Adrenal gland (tissue), 19 donors: ENCODE measurements at places on chromosomes 6 and 20. TPM values are rescaled to one million over a fixed set of nuclear protein-coding genes. Genes with fewer than 3 reads are reported as not detected.

DNA sequence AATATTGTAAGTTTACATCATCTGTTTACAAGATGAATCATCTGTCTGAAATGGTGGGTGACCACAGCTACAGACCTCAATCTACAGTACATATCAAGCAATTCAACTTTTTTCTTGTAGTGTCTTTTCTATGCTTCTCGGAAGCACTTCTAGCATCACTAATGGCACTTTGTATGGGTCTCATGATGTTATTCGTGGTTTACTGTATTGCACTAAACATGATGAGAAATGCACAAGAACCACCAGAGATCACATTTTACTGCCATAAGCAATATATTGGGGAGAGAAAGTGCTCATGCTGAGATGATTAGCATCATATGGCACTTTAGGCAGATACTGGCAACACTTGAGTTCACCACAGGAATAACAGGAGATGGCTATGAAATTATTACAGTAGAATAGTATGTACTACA, 15.4 kb upstream of the BTBD3 start:
- peaks cover 9% of the 10 kb centered on the region for H3K4me1 ChIP-seq
- no peak for DNase-seq

GRCh38 chr20:47701612-47702011, 83.7 kb downstream of the SULF2 start:
- H3K4me3 ChIP-seq = no peak overlapping the region
- no peak for DNase-seq

DNA sequence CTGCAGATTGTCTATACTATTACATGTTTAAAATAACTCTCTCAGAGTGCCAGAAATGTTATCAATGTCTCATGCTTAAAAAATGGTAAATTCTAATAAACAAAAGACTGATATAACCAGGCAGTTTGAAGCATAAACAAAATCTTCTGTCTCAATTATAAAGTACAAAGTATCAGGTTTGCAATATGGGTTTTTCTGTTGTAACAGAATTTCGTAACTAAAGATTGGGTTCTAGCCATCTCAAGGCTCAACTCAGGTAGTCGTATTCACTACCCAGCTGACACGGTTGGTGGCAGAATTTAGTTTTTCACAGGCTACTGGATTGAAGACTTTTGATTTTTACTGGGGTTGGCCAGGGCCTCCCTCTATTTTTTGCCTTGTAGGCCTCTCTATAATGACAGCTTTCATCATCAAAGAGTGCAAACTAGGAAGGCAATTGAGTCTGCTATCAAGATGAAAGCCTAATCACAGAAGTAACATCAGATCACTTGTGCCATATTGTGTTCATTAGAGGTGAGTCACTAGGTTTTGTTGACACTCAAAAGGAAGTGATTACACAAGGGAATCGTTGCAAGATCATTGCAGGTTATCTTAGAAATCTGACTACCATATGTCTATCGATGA, 3.6 kb downstream of the CYP39A1 start:
- no peak overlapping the region for H3K4me3 ChIP-seq
- no peaks in the 10 kb centered on the region for H3K27me3 ChIP-seq
- no peaks in the 10 kb centered on the region for H3K36me3 ChIP-seq
- DNase-seq = no peak
- H3K27ac ChIP-seq = no peak overlapping the region

DNA sequence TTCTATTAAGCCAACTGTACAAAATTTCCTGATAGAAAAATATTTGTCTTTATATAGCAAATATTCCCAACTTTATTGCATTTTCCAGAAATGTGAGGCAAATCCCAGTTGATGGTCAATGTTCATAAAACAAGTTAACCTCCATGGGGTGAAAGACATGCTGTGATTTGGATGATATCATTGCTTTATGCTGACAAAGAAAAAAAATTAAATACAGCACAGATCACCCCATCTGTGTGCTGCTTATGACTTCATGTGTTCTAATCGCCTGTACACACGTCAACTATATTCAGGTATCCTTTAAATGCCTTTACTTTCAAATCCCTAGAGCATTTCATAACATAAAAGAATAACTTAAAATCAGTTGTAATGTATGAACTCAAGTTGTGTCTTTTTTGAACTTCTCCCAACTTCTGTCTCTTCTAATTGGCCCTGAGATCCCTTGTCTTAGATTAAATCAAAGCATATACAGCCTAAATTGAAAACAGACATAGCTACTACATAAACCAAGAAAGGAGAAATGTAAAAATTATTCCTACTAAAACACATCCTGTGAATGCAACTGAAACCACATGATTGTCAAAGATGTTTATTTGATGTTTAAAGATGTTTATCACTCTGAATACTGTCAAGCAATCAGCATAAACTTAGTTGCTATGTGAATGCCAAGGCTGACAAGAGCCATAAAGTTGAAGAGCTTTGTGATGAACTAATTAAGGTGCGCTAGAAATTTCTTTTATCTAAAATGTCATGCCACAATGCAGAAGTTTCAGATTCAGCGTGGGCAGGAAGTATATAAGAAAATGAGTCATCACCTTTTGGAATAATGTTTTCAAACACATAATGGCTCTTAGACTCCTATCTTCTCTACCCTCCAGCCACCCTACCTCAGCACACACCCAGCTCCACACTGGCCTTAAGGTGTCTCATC, 68.7 kb downstream of the FILIP1 start:
- H3K36me3 ChIP-seq = no peaks in the 10 kb centered on the region
- H3K27ac ChIP-seq = no peak overlapping the region
- DNase-seq = no peak

DNA sequence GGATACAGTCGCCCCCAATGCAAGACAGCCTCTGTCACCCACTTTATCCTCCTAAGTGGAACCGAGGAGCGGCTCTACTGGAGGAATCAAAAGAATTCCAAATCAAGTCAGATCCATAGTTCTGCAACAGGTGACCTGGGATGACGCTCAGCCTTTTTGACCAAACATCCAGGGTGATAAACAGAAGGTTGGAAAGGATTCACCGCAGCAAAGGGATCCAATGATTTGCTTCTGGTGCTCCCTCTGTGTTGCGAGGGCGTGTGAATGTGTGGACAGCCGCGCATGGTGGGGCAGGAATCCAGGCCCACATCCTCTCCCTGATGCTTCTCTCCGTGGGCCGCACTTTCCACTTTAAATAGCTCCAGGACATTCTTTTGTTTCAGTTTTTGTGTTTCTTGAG, 116.8 kb upstream of the CDH4 start:
- H3K27me3 ChIP-seq = peaks cover 12% of the 10 kb centered on the region
- no peak overlapping the region for H3K4me3 ChIP-seq
- H3K4me1 ChIP-seq = no peaks in the 10 kb centered on the region
- H3K36me3 ChIP-seq = no peaks in the 10 kb centered on the region
- H3K27ac ChIP-seq = no peak overlapping the region

GRCh38 chr20:20548527-20549266, 163.7 kb downstream of the RALGAPA2 start:
- H3K4me3 ChIP-seq = no peak overlapping the region
- DNase-seq = no peak
- H3K36me3 ChIP-seq = peaks cover 6% of the 10 kb centered on the region
- H3K27me3 ChIP-seq = no peaks in the 10 kb centered on the region
- no peak overlapping the region for H3K27ac ChIP-seq

GRCh38 chr6:27811451-27811772, 100.8 kb downstream of the OR2B2 start:
- no peak for DNase-seq
- H3K27me3 ChIP-seq = no peaks in the 10 kb centered on the region

DNA sequence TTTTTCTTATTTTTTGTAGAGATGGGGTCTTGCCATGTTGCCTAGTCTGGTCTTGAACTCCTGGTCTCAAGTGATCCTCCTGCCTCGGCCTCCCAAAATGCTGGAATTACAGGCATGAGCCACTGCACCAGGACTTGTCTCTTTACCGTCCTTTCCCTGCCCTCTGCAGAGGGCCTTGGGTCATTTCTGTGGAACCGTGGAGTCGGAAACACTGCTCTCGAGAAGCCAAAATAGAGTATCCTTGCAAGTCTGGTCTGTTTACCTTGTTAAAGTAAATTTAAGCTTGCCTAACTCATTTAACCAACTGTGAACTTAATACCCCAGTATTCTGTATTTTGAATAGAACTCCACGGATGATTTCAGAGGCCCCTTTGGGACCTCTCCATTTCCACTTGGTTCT, 51.4 kb downstream of the KDM1B start:
- no peak for DNase-seq
- H3K4me1 ChIP-seq = no peaks in the 10 kb centered on the region
- H3K27ac ChIP-seq = no peak overlapping the region
- H3K27me3 ChIP-seq = no peaks in the 10 kb centered on the region

DNA sequence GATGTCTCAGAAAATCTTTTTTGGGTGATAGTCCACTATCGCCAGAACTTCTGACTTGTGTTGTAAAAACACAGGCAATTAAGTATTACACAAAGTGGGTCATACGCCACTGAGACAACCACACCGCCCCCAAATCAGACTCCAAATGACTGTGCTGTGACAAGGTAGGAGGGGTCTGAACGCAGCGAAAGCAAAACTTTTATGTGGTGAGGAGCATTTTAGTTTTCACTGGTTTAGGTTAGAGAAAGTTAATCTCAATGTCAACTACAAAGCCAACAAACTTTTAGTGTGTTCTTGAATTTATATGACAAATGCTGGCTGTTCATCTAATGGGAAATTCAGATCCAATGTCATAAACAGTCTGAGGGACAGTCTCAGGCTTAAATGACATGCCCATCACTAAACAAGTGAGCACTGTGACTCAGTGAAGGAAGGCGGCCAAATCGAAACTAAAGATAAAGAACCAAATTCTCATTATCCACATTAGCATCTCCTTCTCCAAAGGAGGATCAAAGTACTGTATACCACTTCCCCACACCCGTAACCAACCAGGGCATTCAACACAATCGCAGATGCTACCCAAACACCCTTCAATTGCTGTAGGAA, 186.7 kb downstream of the GJA10 start:
- H3K4me3 ChIP-seq = no peak overlapping the region
- no peak overlapping the region for H3K27ac ChIP-seq
- no peak for DNase-seq
- no peaks in the 10 kb centered on the region for H3K27me3 ChIP-seq
- no peaks in the 10 kb centered on the region for H3K36me3 ChIP-seq

DNA sequence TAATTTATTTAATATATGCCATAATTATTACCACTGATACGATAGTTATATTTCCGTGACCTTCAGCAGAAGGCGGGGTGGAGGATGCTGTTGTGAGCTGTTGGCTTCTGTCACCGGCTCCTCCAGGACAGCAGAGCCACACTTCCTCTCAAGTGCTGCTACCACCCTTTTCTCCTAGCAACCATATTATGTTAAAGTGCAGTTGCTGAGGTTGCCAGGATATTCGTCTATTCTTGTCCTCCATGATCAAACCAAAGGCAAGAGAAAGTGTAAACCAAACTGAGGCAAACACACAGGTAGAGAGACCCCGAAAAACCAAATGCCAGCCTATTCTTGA, 27.8 kb downstream of the RGS17 start:
- no peaks in the 10 kb centered on the region for H3K4me1 ChIP-seq
- H3K27ac ChIP-seq = no peak overlapping the region
- no peaks in the 10 kb centered on the region for H3K36me3 ChIP-seq

COL19A1 gene
- total RNA-seq = not detected

ARFGEF3 gene
- total RNA-seq = 10.9 TPM

GSTA3 gene
- 45.9 TPM for total RNA-seq

GABRR2 gene
- total RNA-seq = 0.65 TPM

RIMS4 gene
- total RNA-seq = 1.4 TPM

CNBD2 gene
- total RNA-seq = 5.3 TPM

C6orf163 gene
- 1.0 TPM for total RNA-seq

TRIM38 gene
- total RNA-seq = 12.1 TPM
